ENCODE measurements at places on chromosomes 16 and 17. TPM values are rescaled to one million over a fixed set of nuclear protein-coding genes. Genes with fewer than 3 reads are reported as not detected.

- peaks cover 16% of the 10 kb centered on the region for H3K36me3 ChIP-seq
- H3K27me3 ChIP-seq: peaks cover 4% of the 10 kb centered on the region
- H3K27ac ChIP-seq: peak overlapping the region; percentile 52
- peaks cover 22% of the 10 kb centered on the region for H3K4me1 ChIP-seq
- peak; percentile 55 for DNase-seq
These were observed 4.7 kb upstream of the IL17C start for GRCh38 chr16:88633684-88634140.

Gene THAP11
- total RNA-seq: 30.0 TPM

DNA sequence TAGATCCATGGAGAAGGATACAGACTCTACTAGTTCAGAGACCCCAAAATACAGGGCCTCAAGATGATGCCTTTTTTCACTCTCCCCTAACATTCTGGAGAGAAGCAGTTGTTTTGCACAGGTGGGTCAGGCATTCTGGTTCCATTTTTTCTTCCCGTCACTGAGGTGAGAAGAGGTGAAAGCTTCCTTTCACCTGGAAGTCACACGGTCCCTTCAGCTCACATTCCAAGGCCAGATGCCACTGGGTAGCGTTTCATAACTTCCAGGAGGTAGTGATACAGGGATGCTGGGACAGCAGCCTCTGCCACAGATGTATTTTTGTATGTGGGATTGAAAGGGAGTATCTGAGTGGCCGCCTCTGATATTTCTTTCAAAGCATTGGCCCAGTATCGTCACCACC is 1.9 kb downstream of the CDK10 start:
- no peaks in the 10 kb centered on the region for H3K27me3 ChIP-seq
- no peak overlapping the region for H3K27ac ChIP-seq
- peaks cover 6% of the 10 kb centered on the region for H3K4me1 ChIP-seq
- H3K4me3 ChIP-seq: no peak overlapping the region
- peaks cover 8% of the 10 kb centered on the region for H3K36me3 ChIP-seq

- H3K36me3 ChIP-seq: peaks cover 10% of the 10 kb centered on the region
- no peaks in the 10 kb centered on the region for H3K4me1 ChIP-seq
- H3K4me3 ChIP-seq: no peak overlapping the region
These were observed 67.6 kb downstream of the USP31 start for GRCh38 chr16:23081675-23082119.

Gene HES7
- total RNA-seq: 1.9 TPM

All from GM12878 (cell line).